ENCODE measurements at places on chromosomes 12 and 14.

DNA sequence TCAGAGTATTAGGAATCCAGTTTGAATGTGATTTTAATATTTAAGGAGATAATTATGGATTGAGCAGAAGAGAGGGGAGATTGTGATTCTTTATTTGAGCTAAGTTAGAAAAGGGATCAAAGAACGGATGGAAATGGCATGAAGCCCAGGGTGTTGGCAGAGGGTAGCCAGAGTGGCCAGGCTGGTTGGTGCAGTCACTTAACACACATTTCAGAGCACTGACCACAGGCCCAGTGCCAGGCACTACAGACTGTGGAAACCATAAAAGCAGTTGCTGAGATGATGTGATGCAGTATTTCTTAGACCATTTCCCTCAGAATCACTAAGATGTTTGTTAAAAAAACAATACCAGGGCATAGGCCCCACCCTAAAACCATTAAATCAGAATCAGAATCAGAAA lies 167.7 kb upstream of the AMIGO2 start:
- no peak for DNase-seq

DNA sequence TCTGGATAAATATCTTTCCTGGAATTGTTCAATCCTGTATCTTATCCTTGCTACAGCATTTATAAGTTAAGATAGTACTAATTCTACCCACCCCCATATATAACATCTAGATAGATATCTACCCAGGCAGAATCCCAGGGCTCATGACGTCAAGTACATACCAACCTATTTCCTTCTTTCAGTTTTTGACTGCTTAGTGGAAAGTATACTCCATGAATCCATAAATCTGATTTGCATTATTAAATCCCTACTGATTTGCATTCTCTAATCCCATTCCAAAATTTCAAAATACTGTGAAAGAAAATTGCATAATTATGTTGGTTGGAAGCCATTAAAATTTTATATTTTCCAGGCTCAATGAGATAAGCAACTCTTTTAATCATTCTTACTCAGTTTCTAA lies 111.7 kb downstream of the KITLG start:
- no peak for DNase-seq

DNA sequence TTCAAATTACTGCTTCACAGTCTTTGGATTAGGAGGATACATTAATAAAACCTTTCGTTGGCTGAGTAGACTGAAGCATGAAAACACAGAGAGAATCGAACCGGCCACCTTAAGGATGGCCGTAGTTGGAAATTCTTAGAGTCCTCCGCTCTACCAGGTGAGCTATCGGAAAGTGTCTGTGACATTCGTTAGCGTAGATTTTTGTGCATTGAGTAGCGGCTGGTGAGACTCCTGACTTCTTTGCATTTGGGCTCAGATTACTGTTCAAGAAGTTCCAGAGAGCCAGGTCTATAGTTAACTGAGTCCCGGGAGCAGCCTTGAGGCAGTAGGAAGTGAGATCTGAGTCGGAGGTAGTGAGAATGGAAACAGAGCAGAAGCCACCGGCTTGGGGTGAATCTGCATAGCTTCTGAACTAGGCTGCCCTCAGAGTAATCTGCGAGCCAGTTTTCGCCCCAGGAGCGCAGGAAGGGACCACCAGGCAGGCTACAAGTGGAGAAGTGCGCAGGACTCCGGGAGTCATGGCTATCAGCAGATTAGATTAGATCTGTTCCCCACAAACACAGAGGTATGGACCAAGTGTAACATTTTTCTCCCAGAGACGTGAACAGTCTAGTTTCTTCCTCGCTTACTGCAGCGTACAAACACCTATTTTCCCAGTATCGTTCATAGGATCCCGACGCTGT lies 11.0 kb downstream of the OR6S1 start:
- DNase-seq = no peak

GRCh38 chr14:34098045-34098984 lies 147.4 kb upstream of the EGLN3 start:
- no peak for DNase-seq

DNA sequence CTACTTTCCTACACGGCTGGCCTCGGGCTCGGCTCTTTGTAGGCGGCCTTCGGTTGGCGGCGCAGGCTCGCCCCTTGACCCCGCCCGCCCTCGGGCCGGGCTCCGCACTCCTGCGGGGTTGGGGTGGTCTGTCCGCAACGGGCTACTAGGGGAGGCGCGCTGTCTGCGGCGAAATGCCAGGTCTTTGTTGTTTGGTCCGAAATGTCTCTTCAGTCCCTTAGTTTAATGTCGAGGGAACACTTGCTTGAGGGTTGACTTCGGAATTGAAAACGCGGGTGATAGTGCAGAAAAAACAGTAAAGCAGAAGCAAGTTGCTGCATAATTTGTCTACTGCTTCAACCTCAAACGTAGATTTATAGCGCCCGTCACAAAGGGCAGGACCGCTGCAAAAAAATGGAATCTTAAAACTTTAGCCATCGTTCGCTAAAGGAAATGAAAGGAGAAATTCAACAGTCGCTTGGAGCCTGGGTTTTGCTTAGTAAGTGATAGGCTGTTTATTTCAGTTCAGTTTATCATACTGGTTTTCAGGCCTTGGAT lies 390 bp downstream of the JKAMP start:
- DNase-seq = no peak

DNA sequence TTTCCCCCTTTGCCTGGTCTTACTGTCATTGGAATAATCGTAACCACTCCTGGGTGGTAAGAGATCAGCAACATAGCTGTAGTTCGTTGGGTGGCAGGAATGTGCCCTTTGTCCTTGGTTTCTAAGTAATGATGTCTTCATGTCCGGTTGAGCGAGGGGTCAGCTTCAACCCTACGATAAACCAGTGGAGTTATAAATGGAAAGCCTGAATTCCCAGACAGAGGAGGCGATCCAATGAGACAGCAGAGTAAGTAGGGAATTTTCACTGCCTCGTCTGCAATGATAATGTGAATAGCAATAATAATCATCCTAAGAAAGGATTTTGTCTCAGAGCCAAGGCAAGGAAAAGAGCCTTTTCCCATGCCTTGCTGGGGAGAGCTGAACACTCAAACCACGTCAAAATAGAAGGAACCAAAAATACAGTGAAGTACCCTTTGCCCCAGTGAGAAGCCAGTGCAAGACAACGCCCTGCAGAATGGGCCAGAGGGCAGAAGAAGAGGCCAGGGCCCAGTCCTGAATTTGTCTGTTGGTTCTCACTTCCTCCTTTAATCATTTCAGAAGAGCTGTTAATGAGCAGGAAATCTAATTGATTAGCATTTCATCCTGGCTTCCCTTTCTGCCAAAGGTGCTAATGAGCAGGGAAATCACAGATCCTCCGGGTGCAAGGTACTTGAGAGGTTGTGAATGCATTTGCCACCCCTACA lies 330.7 kb downstream of the CACNA1C start:
- no peak for DNase-seq

DNA sequence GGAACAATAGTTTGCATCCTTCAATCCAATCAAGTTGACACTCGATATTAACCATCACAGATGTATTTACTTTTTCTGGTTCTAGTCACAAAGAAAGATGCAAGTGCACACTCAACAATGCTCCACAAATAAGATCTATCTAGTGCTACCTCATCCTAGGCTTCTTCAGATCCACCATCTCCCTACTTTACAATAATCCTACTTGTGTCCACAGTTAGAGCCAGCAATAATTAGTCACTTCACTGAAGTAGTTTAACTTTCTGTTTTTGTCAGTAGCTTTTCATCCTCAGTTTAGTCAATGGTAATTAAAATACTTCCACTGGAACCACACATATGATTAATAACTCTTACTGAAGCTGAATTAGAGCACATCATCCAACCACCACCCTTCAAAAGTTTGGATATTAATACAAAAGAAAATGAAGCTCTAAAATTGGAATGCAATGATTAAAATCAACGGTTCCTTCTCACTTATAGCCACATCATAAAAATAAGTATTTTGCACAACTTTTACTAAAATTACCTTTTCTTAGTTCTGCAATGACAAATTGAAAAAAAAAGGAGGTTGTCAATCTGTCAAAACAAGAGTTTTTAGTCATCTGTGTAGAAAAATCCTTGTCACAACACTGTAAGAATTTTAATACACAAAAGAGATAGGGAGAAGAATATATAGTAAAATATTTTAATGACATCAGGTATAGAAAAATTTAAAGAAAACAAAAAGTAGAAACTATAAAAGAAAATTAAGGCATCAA lies 28.2 kb upstream of the SNRPF start:
- DNase-seq = no peak

DNA sequence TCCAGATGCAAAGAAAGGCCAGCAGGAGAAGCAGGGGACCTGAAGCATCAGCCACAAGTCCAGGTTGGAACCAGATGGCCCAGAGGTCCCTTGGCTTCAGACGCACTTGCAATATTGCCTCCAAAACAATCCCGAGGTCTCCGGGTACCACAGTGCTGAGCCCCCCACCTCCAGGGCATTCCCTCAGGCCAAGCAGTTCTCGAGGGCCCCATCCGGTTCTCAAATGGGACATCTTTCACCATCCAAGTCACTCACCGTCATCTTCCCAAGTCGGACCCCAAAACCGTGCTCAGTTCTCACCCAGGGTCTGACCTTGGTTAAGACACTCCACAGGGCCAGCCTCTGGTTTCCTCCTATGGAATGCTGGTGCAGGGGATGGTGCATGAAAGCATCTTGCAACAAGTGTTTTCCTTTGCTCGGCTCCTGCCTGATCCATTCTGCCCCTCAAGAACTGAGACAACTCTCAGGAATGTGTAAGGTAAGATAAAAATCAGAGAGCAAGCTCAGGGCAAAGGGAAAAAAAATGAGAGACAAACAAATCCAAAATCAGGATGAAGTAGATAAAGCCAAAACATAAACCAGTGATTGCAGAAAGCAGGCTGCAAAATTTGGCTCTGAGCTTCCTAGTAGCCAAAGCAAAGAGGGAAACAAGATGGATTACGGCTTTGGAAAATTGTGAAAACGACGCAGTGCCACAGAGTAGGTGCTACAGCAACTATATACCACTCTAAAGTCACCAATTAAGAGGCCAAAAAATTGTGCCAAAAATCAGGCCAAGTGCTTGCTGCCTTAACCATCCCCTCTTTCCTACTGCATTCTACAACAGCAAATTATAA lies 8.0 kb downstream of the NCOR2 start:
- DNase-seq = no peak

DNA sequence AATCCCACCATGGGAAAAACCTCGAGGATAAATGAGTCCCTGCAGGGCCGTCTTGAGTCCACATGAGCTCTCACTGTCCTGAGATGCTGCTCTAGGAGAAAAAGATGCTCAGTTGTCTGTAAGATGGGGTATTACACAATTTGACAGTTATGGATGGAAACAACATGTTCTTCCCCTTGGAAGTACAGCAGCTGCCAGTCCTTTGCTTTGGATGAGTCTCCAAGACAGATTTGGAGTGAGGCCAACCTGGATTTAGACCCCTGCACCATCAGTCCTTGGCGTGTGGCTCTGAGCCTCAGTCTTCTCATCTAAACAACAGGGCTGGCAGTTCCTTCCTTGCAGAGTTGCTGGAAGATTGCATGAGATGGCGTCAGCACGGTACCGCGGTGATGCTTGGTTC lies 309.1 kb upstream of the FKBP4 start:
- no peak for DNase-seq

DNA sequence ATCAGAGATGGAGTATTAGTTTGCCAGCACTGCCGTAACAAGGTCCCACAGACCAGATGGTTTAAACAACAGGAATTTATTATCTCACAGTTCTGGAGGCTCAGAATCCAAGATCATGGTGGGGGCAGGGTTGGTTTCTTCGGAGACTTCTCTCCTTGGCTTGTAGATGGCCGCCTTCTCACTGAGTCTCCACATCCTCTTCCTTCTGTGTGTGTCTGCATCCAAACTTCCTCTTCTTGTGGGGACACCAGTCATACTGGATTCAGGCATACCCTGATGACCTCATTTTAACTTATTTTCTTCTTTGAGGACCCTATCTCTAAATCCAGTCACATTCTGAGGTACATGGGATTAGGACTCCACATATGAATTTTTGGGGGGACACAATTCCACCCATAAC lies 455.5 kb downstream of the RGS6 start:
- no peak for DNase-seq

GRCh38 chr12:21518451-21518850 lies 7.6 kb upstream of the SPX start:
- DNase-seq = no peak

- DNase-seq = no peak
Measured at GRCh38 chr14:75333606-75334548, 55.2 kb downstream of the FOS start.

GRCh38 chr12:115075552-115076170 lies 391.7 kb upstream of the TBX3 start:
- DNase-seq = no peak

- no peak for DNase-seq
Measured at GRCh38 chr14:78403278-78403815, 233.2 kb downstream of the NRXN3 start.

DNA sequence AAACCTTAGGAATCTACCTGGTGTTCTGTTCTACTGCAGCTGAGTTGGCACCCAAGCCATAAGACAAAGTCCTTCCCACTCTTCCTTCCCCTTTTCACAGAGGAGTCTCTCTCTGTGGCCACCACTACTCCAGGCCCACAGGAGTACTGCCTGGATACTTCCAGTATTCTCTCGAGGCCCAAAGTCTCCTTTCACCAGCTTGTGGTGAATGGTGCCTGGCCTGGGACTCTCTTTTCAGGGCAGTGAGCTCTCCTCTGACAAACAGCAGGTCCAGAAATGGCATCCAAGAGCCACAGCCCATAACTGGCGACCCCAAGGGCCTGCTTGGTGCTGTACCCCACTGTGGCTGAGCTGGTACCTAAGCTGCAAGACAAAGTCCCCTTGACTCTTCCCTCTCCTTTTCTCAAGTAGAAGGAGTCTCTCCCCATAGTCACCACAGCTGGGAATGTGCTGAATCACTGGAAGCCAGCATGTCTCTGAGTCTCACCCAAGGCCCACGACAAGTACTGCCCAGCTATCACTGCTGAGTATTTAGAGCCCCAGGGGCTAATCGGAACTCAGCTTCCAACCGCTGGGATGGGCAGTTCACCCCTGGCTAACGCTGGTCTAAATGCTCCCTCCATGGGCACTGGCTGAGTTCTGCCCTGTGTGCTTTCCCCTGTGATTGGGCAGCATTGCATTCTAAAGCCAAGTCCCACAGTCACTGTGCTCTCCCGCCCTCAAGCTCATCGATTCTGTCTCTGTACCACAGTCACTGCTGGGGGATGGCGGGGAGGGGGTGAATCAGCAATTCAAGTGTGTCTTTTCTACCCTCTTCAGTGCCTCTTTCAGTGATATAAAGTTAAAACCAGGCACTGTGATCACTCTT lies 6.1 kb downstream of the A2ML1 start:
- DNase-seq = no peak

DNA sequence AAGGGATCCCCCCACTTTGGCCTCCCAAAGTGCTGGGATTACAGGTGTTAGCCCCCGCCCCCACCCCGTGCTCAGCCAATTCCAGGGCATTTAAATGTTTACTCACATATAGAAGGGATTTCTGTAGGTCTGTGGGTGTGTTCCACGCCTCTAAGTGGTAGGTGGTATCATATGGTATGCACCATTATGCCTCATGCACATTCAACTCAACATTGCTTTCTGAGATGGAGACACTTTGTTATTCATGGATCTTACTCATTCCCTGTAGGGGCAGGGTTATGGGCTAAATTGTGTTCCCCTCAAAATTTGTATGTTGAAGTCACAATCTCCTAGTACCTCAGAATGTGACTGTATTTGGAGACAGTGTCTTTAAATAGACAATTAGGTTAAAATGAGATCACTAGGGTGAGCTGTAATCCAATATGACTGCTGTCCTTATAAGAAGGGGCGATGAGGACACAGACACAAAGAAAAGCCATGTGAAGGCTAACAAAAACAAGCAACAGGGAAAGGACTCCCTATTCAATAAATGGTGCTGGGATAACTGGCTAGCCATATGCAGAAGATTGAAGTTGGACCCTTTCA lies 200.6 kb downstream of the EFCAB11 start:
- no peak for DNase-seq

Data from NCI-H1092 (cell line).